ENCODE measurements at places on chromosomes 13 and 19.

DNA sequence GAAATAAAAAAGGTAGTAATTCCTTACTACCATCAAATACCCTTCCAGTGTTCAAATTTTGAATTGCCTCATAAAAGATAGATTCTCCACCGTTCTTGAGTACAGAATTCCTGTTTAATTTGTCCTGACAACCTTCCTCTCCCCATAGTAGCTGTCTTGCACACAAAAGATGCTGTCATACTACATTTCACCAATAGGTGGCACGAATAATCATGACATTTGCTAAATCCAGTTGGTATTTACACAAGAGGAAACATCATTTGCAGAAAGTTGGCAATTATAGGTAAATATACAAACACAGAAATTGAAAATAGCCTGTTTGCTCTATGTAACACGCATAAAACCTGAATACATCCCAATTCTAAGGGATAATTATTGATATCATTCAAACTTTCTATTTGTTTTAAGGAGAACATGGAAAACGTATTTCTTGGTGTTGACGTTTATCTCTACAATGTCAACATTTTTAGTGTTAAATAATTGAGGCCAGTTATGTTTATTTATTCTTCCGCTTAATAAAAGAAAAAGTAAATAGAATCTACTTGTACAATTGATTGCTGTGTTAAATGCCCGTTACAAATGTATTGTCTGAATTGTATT is 58.3 kb upstream of the CLDN10 start:
- no peak for DNase-seq

- DNase-seq, result no peak
Observed at GRCh38 chr19:28075229-28075628, 1137.7 kb downstream of the UQCRFS1 start.

- no peak for DNase-seq
Observed at GRCh38 chr19:682678-683320, 6.6 kb downstream of the FSTL3 start.

DNA sequence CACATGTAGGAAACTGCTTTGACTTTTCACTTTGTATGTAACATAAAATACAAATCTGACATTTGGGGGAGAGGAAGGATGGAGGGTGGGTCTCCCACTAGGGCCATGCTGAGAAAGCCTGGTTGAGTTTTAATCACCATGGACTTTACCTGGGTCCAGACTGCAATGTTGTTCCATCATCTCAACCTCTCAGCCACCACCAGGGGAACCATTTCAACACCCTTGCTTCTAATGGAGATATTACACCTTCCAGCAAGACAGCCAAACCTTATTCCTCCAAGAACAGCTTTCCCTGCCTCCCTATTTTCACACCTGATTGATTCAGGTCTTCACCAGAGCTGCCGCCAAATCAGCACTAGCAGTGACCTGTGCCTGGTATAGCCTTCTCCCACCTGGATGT is 56.0 kb downstream of the ZAR1L start:
- DNase-seq, result no peak

DNA sequence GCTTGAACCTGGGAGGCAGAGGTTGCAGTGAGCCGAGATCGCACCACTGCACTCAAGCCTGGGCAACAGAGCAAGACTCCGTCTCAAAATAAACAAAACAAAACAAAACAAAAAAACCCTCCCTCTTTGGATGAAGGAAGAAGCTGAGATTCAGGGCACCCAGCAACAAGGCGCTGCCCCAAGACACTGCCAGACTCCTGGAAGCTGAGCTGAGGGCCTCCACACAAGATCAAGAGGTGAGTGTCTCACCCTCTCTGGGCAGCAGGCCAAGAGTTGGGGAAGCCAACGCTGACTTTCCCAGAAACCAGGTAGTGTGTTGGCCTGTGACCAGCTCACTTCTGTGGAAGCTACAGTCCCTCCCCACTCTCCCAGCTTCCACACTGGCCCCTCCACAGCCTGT is 3.7 kb upstream of the TYROBP start:
- no peak for DNase-seq

DNA sequence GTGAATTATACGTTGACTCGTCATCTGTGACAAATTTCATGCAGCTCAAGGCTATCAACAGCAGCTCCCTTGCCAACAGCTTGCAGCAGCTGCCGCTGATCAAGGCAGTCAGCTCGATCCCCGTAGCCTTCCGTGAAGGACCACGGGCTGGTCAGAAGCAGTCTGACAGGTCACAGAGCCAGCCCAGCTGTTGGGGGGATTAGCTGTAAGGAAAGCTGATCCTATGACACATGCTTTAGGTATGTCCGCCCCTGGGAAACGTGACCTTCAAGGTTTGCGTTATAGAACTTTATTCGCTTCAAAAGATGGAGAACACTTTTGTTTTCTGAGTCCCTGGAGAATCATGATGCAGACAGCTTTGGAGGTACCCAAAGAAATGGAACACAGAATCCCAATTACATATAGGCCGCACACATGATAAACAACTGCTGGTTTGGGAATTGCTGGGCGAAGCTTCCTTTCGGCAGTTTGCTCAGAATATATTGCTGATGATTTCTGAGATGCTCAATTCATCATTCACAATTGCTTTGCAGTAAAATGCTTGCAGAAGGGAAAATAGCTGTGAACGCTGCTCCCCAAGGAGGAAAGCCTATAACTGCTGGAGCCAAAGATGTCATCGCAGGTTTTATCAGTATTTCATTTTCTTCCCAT is 62.6 kb upstream of the USP29 start:
- DNase-seq, result no peak

DNA sequence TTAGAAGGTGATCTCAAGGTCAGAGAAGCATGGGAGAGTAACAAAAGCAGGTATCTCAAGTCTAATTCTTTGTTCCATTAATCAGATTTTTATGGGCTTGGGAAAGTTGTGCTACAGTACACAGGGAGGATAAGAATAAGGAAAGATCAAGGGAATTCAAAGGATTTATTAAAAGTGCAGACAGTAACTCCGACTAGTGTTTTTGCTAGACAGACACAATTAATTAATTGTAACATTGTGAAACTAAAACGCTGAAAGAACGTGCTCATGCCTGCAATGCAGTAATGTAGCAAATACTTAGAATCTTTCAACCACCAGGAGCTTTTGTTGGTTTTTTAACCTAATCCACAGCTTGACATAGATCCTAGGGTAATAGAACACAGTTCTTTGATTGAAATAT is 221.5 kb downstream of the DACH1 start:
- DNase-seq, result no peak

DNA sequence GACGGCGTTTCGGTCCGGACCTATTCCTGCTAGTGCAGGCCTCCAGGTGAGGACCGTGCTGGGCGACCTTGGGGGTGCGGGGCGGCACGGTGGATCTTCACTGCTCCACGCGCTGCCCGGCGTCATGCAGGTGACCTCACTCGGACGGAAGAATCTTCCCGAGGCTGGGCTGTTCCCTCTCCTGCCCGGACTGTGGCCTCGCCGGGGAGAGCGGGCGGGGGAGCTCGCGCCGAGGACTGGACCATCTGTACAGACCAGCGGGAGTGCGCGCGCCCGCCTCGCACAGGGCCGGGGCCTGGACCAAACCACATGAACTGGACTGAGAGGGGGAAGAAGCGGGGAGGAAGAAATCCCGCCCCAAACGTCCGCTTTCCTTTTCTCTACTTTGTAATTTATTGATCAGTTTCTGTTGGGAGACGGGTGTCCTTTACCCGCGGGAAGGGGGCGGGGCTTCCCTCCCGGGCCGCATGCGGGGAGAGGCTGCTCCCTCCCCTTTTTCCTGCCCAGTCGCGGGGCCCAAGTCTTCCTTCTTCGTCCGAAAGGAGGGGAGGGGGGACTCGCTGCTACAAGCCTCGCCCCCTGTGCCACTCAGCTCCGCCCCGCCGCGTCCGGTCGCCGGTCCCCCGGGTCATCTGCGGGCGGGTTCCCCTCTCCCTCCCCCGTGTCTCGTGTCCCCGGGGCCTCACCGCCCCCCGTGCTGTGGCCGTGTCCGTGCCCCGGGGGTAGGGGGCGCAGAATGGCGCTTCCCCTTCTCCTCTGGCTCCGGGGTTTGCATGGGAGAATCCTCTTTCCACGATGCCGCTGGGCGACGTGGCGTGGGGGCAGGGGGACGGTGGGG is 4.9 kb downstream of the HRC start:
- DNase-seq, result no peak

- DNase-seq, result no peak
Observed at GRCh38 chr13:46531953-46532352, 21.0 kb upstream of the LRCH1 start.

- DNase-seq, result no peak
Observed at GRCh38 chr13:74986609-74987008, 495.4 kb downstream of the TBC1D4 start.

GRCh38 chr19:20165971-20166592 is 932 bp upstream of the ZNF486 start:
- no peak for DNase-seq

DNA sequence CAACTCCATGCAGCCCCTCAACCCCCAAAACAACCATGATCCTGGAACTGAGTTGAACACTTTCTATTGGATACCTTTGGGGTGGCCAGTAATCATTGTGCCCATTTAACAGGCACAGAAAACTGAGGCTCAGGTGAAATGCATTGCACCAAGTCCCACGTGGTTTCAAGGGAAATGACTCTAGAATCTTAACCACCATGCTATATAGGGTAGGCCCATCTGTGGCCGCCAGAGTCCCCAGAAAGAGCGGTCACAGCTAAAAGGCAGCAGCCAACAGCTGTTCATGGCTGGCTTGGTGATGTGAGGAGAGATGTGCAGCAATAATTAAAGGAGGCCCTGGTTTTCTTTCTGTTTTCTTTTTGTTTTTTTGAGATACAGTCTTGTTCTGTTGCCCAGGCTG is 2.6 kb downstream of the CNN1 start:
- no peak for DNase-seq

- DNase-seq, result no peak
Observed at GRCh38 chr19:14440049-14440448, 6.9 kb downstream of the PKN1 start.

GRCh38 chr13:38670627-38671026 is 16.2 kb upstream of the FREM2 start:
- DNase-seq, result no peak

DNA sequence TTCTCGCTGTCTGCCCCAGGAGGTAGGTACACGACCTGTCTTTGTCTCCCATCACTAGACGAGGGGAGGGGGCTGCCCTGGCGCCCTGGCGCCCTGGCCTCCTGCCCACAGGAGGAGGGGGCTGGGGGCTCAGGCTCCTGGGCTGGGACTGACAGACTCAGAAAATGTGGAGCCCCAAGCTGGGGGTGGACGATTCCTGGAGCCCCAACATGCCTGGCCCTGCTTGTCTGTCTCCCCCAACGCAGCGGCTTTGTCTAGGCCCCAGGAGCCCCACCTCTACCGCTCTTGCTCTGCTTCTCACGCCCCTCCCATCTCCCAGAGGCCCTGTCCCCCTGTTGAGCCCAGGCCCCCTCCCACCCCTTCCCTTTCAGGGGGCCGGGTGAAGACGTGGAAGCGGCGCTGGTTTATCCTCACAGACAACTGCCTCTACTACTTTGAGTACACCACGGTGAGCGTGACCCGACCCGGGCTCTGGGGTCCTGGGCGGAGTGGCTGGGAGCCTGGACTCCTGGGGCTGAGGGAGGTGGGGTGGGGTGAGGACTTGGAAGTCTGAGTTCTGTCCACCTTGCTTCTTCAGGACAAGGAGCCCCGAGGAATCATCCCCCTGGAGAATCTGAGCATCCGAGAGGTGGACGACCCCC is 8.6 kb downstream of the CYTH2 start:
- no peak for DNase-seq

- no peak for DNase-seq
Observed at GRCh38 chr19:18137657-18138339, 15.2 kb upstream of the PIK3R2 start.

DNA sequence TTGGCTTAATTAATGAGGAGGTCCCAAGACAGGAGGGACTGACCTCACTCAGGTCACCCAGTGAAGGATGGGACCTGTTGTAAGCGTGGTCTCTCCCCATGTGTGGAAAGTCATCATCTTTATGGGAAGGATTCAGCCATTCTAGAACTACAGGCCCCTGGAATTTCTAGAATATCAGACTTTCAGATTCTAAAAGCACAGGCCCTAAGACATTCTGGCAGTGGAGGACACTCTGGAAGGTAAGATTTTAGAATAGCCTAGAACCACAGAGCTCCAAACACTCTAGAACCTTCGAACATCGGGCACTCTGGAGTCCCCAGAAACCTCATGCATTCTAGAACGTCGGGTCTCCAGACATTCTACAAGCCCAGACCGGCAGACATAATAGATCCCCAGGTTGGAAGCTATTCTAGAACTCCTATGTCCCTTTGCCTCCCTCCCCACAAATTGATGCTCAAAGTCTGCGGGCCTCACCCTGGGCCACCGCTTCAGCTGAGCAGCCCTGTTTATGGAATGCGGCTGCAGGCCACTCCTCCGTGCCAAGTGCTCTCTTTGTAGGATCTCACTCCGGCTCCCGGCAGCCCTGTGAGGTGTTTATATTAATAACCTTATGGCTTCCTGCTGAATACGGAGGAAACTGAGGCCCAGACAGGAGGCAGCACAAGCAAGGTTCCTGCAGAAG is 1.9 kb upstream of the KLK15 start:
- no peak for DNase-seq

- no peak for DNase-seq
Observed at GRCh38 chr13:30835442-30835841, 70.6 kb upstream of the MEDAG start.

- DNase-seq, result no peak
Observed at GRCh38 chr13:48818495-48819356, 157.0 kb upstream of the FNDC3A start.

DNA sequence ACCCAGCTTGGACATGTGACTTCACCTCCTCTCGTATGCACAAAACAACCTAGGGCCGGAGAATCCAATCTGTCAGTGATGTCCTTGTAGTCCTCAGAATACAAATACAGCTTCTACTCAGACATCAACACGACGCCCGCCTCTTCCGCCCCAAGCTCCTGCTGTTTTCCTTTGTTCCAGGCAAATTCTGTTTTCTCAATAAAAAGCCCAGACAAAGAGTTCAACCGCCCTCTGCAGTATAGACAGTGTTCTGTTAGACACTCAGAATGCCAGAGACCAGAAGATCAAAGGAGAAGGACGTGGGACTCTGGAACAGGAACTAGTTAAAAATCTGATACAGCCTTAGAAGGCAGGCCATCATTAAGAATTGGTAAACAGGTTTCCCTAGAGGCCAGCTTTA is 42.0 kb upstream of the GGACT start:
- DNase-seq, result no peak

GRCh38 chr19:29819986-29820385 is 8.2 kb downstream of the CCNE1 start:
- DNase-seq, result no peak

GRCh38 chr13:32472194-32472621 is 44.3 kb upstream of the N4BP2L1 start:
- DNase-seq, result no peak

DNA sequence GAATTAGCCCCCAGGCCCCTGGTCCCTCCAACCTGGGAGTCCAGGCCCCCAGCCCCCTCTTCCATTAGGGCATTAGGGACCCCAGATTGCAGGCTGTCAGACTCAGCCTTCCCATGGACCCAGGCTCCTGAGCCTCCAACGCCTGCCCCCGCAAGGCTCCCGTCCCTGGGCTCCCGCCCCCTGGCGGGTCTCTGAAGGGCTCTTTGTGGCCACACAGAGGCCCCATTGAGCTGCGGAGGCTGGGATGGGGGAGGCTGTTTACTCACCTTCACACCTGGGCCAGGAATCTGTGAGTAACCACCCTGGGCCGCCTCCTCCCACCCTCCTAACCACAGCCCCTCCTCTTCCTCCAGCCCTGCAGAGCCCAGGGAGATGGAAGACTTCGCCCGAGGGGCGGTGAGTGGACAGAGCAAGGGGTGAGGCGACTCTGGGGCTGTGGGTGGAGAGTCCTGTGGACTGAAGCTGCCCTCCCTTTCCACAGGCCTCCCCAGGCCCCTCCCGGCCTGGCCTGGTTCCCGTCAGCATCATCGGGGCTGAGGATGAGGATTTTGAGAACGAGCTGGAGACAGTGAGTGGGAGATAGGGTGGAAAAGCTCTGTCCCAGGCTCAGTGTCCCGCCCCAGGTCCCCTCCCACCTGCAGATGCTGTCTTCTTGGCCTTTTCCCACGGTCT is 4.9 kb downstream of the ARHGEF1 start:
- DNase-seq, result no peak

All from NCI-H1436 treated with DMSO at 0.1 percent for 48 hours (cell line).